ENCODE measurements at places on chromosomes 2 and 18. TPM values are rescaled to one million over a fixed set of nuclear protein-coding genes. Genes with fewer than 3 reads are reported as not detected.

GRCh38 chr2:157327621-157328500, 2.2 kb upstream of the ERMN start:
- DNase-seq = peak; percentile 90

DNA sequence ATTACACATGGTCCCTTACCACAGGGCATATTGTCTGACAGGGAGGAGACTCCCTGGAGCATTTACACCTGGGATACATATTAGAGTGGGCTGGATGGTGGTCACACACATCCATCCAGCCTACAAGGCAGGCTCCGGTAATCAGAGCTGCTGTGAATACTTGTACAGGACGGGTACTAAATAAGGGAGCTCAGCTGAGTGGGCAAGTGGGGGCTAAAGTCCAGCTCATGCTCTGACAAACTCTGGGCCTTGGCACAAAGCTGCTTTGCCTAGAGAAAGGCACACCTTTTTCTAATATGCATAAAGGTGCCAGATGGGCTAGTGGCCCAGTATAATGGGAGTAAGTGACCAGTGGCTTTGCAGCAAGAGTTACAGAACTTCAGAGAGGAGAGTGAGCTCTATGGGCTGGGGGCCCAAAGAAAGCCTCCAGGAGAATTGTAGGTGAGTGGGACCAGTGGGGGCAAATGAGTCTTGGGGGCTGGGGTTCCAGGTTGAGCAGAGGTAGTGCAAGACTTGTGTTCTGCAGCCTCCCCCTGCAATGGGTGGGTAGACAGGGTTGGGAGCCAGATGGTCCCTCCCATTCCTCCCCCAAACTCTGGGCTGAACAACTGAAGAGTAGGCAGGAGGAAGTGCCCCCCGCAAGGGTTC, 1.6 kb downstream of the TMEM198 start:
- DNase-seq = no peak

Gene ZNF804A
- total RNA-seq = not detected

Gene PXDN
- total RNA-seq = 0.20 TPM

- DNase-seq = no peak
Observed at GRCh38 chr2:221791844-221792243, 219.7 kb upstream of the EPHA4 start.

Gene HK2
- 29.6 TPM for total RNA-seq

DNA sequence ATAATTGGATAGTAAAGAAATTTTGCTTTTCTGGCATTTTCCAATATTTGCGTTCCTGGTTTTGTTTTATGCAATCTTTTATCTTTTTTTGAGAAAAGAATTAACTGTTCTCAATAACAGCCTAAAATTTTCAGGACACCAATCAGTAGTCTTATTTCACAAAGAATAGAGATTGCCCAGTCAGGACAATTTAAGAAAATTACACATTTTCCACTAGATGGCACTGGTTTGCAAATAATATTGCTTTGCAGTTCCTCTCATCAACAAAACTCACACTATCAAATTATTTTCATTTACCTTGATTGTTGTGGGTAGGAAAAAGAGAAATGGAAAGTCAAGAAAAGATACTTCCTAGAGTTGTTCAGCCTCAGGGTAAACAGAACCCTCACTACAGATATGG, 2.4 kb upstream of the RBM45 start:
- DNase-seq = no peak

- DNase-seq = no peak
Observed at GRCh38 chr2:97924194-97924593, 71.6 kb downstream of the TMEM131 start.

DNA sequence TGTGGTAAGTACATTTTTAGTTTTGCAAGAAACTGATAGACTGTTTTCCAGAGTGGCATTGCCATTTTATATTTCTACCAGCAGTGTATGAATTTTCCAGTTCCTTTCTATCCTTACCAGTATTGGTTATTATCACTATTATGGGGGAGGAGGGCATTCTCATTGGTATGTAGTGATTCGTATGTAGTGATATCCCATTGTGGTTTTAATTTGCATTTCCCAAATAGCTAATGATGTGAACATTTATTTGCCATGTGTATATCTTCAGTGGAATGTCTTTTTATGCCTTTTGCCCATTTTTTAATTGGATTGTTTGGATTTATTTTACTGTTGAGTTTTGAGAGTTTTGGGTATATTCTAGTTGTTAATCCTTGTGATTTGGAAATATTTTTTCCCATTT, 16.9 kb downstream of the EIF5B start:
- no peak for DNase-seq

Gene EGR4
- not detected for total RNA-seq

DNA sequence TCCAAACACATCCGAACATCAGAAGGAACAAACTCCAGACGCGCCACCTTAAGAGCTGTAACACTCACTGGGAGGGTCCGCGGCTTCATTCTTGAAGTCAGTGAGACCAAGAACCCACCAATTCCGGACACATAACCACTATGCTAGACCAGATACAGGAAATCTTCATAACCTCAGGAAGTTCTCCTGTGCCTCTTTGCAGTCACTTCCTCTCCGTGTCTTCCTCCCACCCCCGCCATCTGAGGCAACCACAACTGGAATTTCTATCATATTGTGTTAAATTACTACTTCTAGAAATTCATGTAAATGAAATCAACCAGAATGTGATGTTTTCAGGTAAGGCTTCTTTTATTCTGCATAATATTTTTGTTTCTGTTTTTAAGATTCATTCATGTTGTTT, 631.0 kb upstream of the NXPH2 start:
- no peak for DNase-seq

DNA sequence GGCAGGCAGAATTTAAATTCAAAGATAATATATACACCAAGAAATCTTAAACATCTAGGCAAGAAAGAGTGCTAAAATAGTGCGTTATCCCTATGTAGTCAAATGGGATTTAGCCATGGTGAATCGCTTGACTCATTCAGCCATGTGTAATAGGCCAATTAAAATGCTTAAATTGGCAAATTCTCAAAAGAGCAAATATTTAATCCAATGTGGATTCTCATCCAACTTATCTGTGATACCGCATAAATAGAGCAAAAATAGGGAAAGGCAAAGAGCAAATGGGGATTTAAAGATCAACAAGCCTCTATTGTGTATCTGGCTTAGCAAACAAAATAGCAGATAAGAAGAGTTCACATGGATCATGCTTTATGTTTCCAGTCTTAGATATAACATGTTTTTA, 123.2 kb upstream of the RPRM start:
- DNase-seq = no peak

GRCh38 chr18:9325716-9326115, 8.9 kb upstream of the TWSG1 start:
- no peak for DNase-seq

DNA sequence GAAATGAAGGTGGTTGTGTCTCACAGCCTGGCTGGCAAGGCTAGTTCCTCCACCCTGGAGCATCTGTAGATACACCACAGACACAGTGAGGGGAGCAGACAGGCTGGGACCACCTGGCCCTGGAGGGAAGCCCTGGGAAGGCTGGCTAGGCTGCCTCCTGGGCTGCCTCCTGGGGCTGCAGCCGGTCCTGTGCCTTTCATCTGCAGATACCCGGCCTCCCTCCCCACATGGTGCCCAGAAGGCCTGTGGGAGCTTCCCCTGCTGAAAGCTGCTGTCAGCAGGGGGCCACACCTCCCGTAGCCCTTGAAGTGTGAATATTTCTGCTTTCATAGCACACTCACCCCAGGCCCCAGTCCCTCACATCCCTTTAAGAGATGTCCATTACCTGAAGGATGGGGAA, 37.6 kb downstream of the SDC1 start:
- DNase-seq = no peak

DNA sequence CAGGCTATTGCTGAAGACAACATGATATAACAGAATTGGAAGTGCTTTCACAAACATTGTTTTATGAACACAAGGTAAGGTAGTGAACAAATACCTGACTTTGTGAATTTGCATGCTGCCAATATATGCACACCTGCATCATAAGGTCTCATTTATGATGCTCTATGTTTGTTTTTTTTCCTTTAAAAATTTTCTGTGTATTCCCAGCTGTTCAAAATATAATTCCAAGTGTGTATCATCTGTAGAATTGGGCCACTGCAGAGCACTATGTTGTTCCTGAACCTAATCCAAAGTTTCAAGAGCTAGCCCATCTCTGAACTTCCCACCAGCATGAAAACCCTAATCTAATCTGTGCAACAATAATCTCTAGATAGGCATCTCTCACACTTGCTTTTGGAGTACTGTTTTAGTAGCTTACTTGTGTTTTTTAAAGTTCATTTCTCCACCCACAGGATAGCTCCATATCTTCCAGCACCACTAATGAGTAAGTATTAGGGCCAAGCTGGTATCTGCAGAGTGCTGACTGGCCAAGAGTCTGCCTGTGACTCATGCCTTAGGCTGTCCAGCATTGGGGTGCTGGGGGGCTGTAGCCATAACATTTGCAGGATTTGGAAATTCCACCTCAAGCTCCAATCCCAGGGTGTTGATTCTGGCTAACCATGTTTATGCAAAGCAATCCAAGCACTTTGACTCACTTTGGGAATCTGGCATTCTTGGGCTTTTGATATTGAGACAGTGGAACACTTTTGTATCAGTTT, 208.2 kb upstream of the REV1 start:
- no peak for DNase-seq

GRCh38 chr18:50240080-50240563, 26.2 kb downstream of the CFAP53 start:
- DNase-seq = no peak

Gene CNTNAP5
- not detected for total RNA-seq

- DNase-seq = no peak
Observed at GRCh38 chr18:74114116-74114515, 33.5 kb downstream of the FBXO15 start.

DNA sequence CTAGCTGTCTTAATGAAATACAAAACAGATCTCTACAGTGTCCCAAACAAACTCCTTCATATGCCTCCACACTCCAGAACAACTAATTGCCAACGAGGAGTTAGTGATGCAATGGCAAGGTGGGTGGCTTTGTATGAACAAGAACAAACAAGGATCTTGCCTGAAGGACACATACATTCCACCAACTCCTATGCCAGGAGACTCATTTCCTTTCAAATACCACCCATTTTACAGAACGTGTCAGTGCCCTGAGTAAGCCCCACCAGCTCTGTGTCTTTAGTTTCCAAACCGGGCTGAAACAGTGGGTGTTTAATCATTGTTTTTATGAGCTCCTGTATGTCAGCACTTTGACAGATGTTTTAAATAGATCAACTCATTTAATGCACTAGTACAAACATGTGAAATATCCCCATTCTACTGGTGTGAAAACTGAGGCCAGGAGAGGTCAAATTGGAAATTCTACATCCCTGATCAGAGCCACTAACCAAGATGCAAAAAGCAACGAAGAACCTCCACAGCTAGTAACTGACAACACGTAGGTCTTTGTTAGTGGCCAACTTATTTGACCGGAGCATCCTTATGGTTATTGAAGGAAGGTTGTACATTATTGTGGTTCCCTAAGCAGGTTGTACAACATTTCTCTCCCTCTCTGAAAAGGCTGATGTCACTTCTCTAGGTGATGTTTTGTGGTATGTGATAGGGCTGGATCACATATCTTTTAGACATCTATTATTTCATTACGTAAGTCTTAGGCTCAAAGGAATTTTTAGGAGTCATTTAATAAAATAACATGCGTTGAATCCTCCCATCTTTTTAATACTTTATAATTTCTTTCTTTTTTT, 534.9 kb upstream of the TNP1 start:
- no peak for DNase-seq

DNA sequence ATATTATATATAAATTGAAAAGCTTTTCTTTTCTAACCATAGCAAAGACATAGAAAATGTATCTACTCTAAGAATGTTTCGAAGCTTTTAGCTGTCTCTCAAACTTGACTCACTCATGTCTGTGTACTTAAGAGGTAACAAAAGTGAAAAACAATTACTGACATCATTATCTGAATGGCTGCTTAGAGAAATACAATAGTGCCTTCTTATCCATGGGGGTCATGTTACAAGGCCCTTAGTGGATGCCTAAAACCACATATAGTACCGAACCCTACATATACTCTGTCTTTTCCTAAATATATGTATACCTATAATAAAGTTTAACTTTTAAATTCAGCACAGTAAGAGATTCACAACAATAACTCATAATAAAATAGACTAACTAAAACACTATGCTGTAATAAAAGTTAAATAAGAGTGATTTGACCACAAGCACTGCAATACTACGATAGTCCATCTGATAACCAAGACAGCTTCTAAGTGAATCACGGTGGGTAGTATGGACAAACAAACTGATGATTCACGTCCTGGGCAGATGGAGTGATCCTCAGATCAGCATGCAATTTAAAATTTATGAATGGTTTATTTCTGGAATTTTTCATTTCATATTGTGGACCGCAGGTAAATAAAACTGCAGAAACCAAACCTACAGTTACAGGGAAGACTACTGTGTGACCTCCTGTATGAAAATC, 246.2 kb downstream of the XIRP2 start:
- DNase-seq = no peak

Gene ABCA12
- not detected for total RNA-seq

DNA sequence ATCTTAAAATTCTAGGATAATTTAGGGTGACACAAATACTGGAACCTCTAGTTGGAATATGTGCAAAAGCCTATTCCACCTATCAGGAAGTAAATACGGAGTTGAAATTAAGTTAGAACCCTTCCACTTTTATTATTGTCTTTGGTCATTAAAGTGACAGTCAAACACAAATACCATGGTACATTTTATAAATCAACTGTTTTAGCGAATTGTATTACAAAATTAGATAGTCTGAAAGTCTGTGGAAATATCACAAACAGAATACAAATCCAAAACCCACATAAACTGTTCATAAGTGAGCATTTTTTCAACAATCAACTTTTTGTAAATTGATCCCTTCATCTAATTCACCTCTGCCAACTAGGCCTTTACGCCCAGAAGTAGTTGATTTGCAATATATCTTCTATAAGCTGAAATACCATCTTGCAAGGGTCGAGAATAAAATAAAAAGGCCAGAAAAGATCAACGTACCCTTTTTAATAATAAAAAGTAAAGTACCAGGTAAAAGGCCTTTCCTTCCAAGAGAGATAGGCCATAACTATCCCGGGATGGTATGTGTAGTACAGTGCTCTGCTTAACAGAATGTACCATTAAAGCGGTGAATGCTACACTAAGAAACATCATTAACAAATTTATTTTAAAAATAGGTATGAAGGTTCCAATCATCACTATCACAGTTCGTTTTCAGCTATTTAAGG, 1.3 kb downstream of the USP34 start:
- DNase-seq = no peak

Gene CD8B2
- not detected for total RNA-seq

Gene NEB
- total RNA-seq = 0.48 TPM

DNA sequence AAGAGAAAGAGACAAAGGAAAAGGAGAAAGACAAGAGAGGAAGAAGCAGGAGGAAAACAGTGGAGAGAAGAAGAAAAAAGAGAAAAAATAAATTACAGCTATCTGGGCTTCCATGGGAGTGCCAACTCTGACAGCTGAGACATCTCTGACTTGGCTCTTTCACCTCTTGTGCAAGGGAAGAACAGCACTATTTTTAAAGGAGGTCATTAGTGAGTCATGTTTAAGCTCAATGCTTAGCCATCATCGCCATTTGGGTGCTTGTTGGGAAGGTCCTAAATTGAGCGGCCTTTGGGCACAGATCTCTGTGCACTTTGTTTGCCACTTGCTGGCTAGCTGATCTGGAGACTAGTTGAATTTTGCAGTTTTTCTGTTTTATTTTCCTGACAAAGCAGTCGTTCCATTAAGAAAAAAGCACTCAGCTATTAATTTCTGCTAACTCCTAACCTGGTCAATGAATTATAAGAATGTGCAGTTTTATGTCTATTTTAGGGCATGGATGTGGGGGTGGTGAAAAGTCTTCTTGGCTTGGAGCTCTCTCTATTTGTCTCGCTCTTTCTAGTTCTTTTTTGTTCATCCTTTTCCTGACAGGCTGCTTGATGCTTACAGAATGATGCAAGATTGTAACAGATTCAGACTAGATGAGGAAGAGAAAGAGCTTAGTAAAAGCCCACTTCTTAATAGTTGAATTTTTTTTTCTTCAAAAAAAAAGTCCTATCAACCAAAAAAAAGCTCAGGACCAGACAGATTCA, 231.5 kb downstream of the SLC8A1 start:
- no peak for DNase-seq
